ENCODE measurements at places on chromosomes 1 and 21.

DNA sequence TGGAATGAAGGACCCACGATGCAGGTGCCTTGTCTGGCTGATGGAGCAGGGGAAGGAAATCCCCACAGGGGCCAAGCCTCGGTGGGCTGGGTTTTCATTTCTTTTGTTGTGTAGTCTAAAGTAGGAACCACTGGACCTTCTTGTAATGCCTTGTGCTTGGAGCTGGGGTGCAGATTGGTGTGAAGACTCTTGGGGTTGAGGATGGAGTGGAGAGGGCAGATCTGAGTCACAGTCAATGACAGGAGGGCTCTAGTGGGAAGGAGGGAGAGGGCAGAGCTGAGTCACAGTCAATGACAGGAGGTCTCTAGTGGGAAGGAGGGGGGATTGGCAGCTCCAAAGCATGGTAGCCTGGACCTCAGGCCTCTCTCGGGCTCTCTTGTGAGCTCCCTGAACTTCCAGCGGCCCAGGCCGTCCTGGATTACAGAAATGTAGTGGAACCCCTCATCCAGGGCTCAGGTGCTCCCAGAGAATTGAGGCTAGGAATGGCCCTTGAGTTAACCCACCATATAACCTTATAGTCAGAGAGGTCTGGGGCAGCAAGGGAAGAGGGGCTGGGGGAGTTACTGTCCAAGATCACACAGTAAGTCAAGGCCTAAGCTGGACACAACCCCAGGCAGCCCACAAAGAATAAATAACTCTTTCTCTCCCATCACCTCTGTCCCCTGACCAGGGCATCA, 313.8 kb downstream of the MATN1 start:
- H3K4me1 ChIP-seq = no peaks in the 10 kb centered on the region
- peak; percentile 34 for DNase-seq
- H3K36me3 ChIP-seq = no peaks in the 10 kb centered on the region
- H3K4me3 ChIP-seq = no peak overlapping the region
- no peaks in the 10 kb centered on the region for H3K27me3 ChIP-seq
- H3K27ac ChIP-seq = no peak overlapping the region

DNA sequence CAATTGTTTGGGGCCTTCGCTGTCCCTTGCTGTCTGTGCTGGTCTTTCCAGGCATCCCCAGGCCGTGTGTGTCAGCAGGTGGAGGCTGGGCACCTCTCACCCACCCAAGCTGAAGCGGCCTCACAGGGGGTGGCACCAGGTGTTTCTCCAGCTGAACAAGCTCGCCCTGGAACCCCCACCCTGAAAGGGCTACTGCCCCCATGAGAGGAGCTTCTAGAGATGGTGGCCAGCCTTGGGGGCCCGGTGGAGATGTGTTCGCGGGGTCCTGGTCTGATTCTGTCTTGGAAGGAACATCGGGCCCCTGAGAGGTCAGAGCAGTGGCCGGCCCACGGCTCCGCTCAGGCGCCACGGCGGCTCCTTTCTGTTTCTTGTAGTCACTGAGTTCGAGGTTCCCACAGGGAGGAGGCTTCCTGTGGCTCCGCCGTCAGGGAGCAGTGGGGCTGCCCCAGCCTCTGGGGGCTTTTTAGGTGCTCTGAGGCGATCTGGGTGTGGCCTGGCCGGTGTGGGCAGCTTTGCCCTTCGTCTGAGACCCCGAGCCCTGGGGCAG, 46.9 kb downstream of the SKI start:
- DNase-seq = no peak
- no peak overlapping the region for H3K4me3 ChIP-seq
- H3K27ac ChIP-seq = peak overlapping the region; percentile 15
- peaks cover 10% of the 10 kb centered on the region for H3K36me3 ChIP-seq
- H3K4me1 ChIP-seq = peaks cover 77% of the 10 kb centered on the region

DNA sequence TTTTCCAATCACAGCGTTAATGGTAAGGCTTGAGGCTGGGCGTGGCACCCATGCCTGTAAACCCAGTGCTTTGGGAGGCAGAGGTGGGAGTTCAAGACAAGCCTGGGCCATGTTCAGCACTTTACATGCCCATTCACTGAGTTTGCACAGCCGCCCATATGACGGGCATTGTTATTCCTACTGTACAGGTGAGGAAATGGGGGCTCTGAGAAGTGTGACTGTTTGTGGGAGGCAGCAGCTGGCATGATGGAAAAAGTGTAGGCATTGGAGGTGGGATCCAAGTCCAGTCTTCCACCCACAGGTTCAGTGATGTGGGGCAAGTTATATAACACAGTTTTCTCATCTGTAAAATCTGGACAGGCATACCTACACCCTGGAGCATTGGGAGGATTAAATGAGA, 445.9 kb downstream of the KIF26B start:
- no peaks in the 10 kb centered on the region for H3K4me1 ChIP-seq
- no peak overlapping the region for H3K4me3 ChIP-seq
- H3K27me3 ChIP-seq = no peaks in the 10 kb centered on the region
- no peak for DNase-seq
- no peak overlapping the region for H3K27ac ChIP-seq

DNA sequence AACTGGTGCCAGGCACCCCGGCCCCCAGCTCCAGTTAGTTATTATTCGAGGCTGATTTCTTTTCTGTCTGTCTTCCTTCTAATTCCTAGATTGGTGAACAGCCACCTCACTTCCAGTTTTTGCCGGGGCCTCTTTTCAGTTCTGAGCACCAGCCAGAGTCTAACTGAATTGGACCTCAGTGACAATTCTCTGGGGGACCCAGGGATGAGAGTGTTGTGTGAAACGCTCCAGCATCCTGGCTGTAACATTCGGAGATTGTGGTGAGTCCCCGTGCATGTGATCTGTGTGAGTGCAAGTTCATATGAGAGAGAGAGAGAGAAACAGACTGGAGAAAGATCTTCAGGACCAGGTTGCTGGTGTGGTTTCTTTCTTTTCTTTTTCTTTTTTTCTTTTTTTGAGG, 13.5 kb downstream of the NLRP3 start:
- H3K27me3 ChIP-seq = no peaks in the 10 kb centered on the region
- no peak overlapping the region for H3K27ac ChIP-seq
- no peaks in the 10 kb centered on the region for H3K4me1 ChIP-seq
- peaks cover 46% of the 10 kb centered on the region for H3K36me3 ChIP-seq

GRCh38 chr21:42486072-42486471, 10.0 kb downstream of the RSPH1 start:
- no peak for DNase-seq
- H3K27me3 ChIP-seq = no peaks in the 10 kb centered on the region
- no peak overlapping the region for H3K4me3 ChIP-seq
- H3K4me1 ChIP-seq = no peaks in the 10 kb centered on the region
- no peaks in the 10 kb centered on the region for H3K36me3 ChIP-seq

DNA sequence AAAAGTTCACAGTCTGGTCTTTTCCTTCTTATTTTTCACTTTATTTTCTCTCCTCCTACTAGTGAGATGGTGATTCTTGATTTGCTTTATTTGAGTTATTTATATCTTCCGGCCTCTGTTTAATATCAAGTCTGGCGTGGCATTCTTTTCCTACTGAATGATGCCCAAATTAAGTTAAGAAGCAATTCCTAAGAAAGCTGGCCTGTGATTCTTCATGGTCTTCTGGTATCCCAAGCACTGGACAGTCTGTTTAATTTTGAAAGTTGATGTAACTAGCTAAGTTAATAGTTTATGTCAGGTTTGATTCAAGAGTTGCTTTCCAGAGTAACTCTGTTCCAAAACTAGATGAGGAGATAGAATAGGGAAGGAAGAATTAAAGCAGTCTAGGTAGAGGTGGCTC, 9.2 kb upstream of the ENAH start:
- no peaks in the 10 kb centered on the region for H3K27me3 ChIP-seq
- no peak overlapping the region for H3K4me3 ChIP-seq
- H3K36me3 ChIP-seq = no peaks in the 10 kb centered on the region

GRCh38 chr1:151197863-151198253, 494 bp upstream of the PIP5K1A start:
- no peak for DNase-seq
- peak overlapping the region; percentile 82 for H3K4me3 ChIP-seq
- no peaks in the 10 kb centered on the region for H3K27me3 ChIP-seq
- peaks cover 43% of the 10 kb centered on the region for H3K4me1 ChIP-seq
- peaks cover 7% of the 10 kb centered on the region for H3K36me3 ChIP-seq

DNA sequence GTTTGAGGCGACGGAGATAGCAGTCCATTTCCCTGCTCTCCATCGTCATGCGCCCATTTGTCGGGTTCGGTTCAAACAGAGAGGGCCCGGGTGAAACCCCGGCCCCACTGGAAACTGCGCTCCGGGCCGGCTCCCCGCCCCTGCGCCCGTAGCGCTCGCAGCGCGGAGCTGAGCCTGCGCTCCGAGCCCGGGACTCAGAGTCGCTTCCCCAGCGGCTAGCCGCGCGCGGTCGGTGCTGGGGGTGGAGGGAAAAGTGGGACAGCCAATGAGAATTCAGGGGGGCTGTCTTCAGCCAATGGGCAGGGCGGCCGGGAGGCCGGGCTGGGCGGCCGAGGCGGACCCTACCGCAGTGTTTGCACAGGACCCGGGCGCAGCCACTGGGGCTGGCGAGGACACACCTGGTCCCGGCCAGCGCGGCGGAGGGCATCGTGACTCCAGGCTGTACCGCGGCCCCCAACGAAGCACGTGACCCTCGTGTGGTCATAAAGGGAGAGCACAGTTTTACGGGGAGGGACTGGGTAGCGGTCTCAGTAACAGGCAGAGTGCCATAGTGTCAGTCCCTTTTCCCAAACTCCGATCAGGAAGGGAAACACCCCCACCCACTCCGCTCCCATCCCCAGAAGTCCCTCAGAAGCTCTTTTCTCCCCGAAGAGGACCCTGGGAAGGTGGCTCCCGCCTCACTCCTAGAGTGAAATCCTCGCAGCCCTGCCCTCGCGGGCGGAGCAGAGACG, at the start of gene INKA2:
Gene INKA2, minus strand, starts transcription at position 202 of the 731 bp plus-strand sequence. Its CDS starts 153 bp downstream, at position 49.
- DNase-seq = peak; percentile 96
- H3K4me3 ChIP-seq = peak within 1 kb of the TSS; percentile 50
- peak within 1 kb of the TSS; percentile 90 for H3K27ac ChIP-seq
- no peaks in the 10 kb centered on the region for H3K36me3 ChIP-seq
- H3K27me3 ChIP-seq = peaks cover 6% of the 10 kb centered on the region

DNA sequence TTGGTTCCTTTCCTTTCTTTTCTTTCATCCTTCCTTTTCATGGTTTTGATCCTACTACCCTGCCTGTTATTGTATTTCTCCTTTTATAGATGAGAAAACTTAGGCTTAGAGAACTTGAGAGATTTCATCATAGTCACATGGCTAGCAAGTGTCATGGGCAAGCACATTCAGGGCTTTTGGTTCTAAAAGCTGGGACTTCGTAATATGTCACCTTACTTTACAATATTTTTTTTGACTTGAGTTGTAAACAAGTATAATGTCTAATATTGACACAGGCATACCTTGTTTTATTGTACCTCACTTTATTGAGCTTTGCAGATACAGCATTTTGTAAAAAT, 70.7 kb downstream of the MTR start:
- DNase-seq = no peak
- H3K27ac ChIP-seq = no peak overlapping the region
- H3K4me3 ChIP-seq = no peak overlapping the region

DNA sequence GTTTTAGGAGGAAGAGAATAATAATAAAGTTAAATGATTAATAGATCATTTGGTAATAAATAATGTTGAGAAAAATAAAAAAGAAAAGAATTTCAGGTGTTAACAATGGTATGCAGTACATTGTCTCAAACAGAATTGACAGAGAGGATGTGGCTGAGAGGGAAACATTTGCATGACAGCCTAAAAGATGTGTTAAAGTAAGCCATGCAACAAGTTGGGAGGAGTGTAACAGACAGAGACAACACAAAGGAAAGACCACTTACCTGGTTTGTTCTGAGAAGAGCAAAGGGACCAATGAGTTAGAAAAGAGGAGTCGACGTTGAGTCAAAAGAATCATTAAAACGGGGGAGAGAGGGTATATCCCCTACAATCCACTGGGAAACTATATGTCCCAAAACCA, 814.0 kb downstream of the KCNT2 start:
- H3K27me3 ChIP-seq = no peaks in the 10 kb centered on the region
- H3K4me3 ChIP-seq = no peak overlapping the region
- H3K4me1 ChIP-seq = no peaks in the 10 kb centered on the region
- DNase-seq = no peak
- no peaks in the 10 kb centered on the region for H3K36me3 ChIP-seq

DNA sequence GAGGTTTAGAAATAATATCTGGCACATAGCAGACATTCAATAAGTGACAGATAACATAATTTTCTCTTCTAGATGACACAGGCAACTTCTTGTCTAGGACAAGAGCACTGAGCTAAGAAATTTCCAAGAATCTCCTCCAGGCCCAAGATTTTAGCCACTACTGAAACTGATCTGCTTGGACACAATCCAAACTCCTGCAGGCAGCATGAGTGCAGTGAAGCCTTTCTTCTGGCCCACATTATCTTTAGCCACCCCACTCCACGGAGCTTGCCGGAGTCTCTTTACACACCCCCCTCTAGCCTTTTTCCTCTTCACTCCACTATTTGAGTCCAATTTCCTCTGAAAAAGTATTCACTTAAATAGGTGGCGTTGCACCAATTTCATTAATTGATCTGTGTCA, 142.9 kb upstream of the DUSP10 start:
- no peak for DNase-seq
- H3K4me1 ChIP-seq = no peaks in the 10 kb centered on the region
- H3K36me3 ChIP-seq = no peaks in the 10 kb centered on the region
- no peak overlapping the region for H3K27ac ChIP-seq
- H3K27me3 ChIP-seq = no peaks in the 10 kb centered on the region

DNA sequence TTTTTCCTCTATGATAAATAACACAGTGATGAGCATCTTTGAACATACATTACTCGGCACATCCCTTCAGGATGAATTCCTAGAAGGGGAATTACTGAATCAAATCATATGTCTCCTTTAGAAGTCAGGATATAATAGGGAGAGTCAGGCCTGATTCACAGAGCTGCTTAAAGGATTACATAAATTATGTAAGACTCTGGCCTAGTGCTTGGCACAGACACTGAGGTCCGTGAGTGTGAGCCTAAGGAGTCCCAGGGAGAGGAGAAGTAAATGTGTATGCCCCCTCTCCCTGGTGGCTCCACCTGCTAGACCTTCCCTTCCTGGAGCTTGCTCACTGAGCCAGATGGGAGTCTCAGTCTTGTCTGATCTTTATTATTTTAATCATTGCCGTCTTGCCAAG, 8.6 kb upstream of the FOXE3 start:
- H3K4me1 ChIP-seq = no peaks in the 10 kb centered on the region
- H3K27ac ChIP-seq = no peak overlapping the region
- H3K36me3 ChIP-seq = no peaks in the 10 kb centered on the region
- H3K27me3 ChIP-seq = peaks cover 18% of the 10 kb centered on the region

Data from spleen (tissue), 13 donors.